Gastroesophageal sphincter (tissue), 4 donors: ENCODE measurements at places on chromosomes 5 and 9.

- no peak for ATAC-seq
Measured at GRCh38 chr5:149901511-149901910, 43.1 kb downstream of the PDE6A start.

- no peak for ATAC-seq
Measured at GRCh38 chr5:93294199-93294598, 286.8 kb downstream of the NR2F1-AS1 start.

- ATAC-seq: peak; percentile 76
Measured at GRCh38 chr5:95620030-95620869, at the start of gene GPR150. TSS of gene GPR150 (plus strand) at chr5:95620087. CDS start at chr5:95620276, 189 bp downstream.

GRCh38 chr5:62199792-62200716 lies 106.0 kb upstream of the KIF2A start:
- no peak for ATAC-seq

DNA sequence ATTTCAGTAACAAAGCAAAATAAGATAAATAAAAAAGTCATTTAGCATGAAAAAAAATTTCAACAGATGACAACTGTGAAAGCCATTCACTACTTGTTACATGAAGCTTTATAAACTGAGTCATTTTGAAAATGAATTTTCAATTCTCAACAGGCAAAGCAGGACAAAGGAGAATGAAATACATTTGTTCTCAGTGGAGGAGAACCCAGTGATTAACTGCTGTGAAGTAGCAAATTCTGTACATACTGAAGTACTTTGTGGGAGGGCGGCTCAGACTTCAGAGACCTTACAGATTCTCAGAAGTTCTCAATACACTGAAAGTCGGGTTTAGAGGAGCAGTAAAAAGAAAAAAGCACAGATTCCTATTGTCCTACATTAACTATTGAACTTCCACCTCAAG lies 21.7 kb downstream of the SKIC3 start:
- no peak for ATAC-seq

- no peak for ATAC-seq
Measured at GRCh38 chr5:145858959-145859358, 13.9 kb downstream of the GRXCR2 start.

DNA sequence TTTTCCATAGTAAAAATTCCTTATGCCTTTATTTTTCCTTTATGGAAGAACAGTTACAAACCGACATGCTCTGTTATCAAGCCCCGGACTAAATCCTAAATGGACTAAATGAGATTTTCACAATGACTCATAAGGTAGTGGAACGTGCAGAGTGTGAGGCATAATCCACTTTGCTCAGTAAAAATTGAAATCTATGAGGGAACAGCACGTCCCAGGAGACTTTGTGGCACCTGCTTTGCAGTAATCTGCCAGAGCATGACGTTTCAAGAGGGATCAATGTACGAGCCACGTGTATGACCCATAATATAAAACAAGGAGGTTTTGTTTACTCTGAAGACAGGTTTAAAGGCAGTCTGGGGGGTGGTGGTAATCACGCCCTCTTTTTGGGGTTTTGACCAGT lies 83.8 kb upstream of the GNA14 start:
- ATAC-seq: no peak

- ATAC-seq: no peak
Measured at GRCh38 chr5:127820910-127821553, 117.8 kb downstream of the CCDC192 start.

GRCh38 chr5:53422539-53422938 lies 57.9 kb upstream of the FST start:
- no peak for ATAC-seq

GRCh38 chr9:119074017-119074416 lies 295.2 kb downstream of the BRINP1 start:
- no peak for ATAC-seq

DNA sequence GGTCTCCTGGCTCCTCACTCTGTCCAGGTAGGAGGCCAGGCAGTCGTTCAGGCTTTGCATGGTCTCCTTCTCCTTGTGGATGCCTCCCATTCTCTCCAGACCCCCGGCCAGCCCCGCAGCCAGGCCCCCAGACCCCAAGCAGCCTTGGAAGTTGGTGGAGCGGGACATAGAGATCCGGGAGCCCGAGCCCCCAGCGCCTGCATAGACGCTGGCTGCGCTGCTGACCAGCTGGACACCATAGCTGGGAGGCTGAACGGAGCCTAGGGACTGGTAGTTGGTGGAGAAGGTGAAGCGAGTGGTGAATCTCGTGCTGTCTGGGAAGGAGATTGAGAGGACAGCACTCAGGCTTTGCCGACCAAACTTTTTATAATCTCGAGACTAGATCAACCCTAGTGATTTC lies 35.9 kb downstream of the FOXI1 start:
- ATAC-seq: no peak

DNA sequence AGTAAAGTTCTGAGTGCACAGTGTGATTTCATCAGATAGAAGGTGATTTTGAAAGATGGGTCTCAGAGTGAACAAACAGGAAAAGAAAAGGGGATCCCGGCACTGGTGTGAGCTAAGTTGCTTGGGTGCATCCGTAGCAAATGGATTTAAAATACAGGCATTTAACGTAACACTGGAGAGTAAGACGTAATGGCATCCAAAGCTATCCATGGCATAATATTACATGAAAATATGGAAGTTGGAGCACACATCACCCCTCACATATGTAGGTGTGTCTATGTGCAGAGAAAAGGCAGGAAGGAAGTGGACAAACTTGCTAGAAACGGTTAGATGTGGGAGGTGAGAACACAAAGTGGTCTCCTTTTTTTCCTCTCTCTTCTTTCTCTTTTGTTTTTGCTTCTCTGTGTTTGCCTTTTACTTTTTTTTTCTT lies 38.2 kb upstream of the SEMA4D start:
- no peak for ATAC-seq

- no peak for ATAC-seq
Measured at GRCh38 chr5:159422361-159422760, 92.1 kb upstream of the IL12B start.

- peak; percentile 68 for ATAC-seq
Measured at GRCh38 chr5:140175367-140176030, 511 bp downstream of the CYSTM1 start.

GRCh38 chr5:31811210-31811609 lies 172.3 kb downstream of the PDZD2 start:
- ATAC-seq: no peak

GRCh38 chr9:126719618-126720031 lies 85.2 kb upstream of the ZBTB43 start:
- peak; percentile 41 for ATAC-seq

GRCh38 chr5:177477701-177478477 lies 4.5 kb upstream of the DBN1 start:
- no peak for ATAC-seq

- no peak for ATAC-seq
Measured at GRCh38 chr9:83000765-83001164, 62.2 kb downstream of the RASEF start.

GRCh38 chr9:116849721-116850120 lies 162.6 kb downstream of the TRIM32 start:
- ATAC-seq: no peak

DNA sequence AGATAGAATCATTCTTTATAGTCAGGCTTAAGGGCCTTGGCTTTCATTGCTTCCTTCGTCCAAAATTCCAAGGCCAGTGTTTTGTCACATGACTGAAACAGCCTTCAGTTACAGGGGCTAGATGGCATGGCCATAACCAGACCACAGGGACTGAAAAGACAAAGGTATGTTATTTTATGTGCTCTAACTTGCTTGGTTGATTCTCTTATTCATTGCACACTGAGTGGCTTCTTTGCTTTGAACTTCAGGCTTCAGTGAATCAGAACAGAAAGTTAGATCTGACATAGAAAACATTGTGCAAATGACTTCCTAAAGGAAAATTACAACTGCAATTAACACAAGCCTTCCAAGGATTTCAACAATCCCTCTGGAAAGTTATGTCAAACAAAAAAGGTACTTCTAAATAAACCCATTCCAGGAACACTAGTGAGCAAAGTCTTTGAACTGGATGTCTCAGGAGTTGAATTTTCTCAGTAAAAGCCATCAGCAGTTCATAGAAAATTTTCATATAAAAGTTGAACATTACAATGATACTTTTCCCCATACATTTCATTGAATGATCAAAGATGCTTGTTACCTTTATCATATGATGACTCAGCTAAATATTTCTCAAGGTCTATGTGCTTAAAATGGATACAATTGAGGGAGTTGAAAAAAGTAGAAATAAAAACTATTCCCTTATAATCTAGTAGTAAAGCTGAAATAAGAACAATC lies 355.3 kb downstream of the TMEM232 start:
- no peak for ATAC-seq

DNA sequence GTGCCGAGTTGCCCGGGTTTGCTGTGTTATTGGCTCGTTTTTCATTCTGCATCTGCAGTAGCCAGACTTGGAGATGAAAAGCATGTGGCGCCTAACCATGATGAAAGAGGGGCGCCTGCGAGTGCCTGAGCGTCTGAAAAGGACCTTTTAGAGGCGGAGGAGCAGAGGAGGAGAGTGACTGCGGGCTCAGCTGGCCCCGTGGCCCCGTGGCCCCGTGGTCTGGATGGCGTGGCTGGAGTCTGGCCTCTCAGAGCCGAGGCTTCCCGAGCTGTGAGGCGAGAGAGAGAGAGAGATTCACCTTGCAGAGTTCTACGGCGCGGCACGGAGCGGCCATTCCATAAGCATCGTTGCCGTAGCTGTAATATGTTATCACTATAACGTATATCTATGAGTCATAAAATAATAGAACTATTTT lies 55.3 kb upstream of the RNU6ATAC start:
- no peak for ATAC-seq

DNA sequence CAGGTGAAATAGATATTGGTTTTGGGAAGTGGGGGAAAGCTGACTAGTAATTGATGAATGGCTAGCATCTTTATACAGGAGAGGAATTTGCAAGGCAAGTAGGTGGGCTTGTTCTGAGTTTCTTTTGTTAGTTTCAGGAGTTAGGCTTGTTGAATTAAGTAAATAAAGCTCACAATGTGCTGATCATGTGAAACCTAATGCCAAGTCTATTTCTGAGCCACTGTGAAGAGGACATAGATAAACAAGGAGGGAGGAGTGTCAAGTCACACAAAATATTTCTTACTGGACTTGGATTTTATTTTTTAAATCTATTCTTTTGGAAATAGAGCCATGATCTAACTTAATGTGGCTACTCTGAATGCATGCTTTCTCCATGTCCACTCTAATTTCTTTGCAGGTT lies 19.9 kb downstream of the GDA start:
- ATAC-seq: no peak

DNA sequence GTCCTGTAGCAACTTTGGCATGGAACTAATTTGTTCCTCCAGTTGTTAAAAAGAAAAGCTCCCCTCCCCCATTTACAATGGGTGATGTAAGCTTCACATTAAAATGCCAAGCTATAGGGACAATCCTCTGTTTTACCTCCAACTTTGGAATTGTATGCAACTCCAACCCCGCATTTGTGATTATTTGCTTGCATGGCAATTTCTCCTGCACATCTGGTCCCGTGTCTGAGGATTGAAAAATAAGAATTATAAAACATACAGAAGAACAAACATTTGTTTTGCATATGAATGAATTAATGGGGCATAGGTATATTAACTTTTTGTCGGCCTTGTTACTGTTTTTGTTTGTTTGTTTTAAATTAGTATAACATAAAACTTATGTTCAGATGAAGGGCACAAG lies 17.2 kb downstream of the PCSK1 start:
- ATAC-seq: no peak

DNA sequence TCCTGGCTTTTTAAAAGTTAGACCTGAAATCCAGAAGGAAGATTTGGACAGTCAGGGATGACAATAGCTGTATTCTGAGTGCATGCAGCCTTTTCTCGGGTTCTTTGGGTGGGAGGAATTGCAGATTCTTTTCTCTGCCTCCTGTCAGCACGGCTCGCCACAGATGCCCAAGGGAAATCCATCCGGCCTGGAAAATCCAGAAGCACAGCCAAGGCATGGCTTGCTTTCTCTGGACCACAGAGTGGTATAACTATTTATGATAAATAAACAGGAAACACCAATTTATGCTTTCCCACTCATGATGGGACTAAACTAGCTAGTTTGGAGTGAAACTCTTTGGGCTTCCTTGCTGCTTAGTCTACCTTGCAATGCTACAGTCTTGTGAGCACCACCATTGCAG lies 59.1 kb downstream of the C9orf152 start:
- no peak for ATAC-seq

GRCh38 chr9:106796771-106797170 lies 66.2 kb upstream of the ZNF462 start:
- ATAC-seq: no peak

GRCh38 chr5:75678155-75678554 lies 39.1 kb downstream of the POC5 start:
- no peak for ATAC-seq

- no peak for ATAC-seq
Measured at GRCh38 chr5:136209346-136209910, 16.5 kb upstream of the SMIM32 start.

GRCh38 chr9:129983891-129984290 lies 59.1 kb downstream of the FNBP1 start:
- ATAC-seq: peak; percentile 57

GRCh38 chr9:89388868-89389177 lies 70.5 kb downstream of the SECISBP2 start:
- ATAC-seq: no peak

- ATAC-seq: no peak
Measured at GRCh38 chr5:8585230-8586018, 716.5 kb downstream of the MTRR start.

DNA sequence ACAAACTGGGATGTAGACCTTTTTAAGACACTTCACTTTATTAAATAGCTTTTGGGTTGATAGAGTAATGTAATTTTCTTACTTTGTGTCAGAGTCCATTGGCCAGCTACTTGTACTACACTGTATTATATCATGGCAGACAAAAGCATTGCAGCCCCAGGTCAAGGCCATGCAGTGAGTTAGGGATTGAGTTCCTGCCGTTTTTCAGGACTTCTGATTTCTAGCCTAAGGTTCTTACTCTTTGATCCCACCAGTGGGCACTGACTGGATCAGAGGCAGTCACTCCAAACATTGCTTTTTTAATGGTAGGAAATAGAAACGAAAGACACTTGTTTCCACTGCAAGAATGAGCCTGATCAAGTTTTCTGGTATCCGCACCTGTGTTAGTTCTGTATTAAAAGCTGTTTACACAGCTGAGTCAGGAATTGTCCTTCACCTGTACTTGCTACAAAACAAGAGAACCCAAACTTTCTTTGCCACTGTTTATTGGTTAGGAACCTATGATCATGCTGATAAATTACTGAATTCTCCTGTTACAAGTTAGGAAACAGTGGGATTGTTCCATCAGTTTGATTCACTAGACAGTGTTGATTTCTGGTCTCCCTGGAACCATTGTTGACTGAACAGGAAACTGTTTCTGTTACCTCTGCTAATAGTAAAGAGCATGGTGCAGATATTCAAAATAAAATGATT lies 22.1 kb downstream of the LRRC70 start:
- ATAC-seq: no peak

- ATAC-seq: no peak
Measured at GRCh38 chr9:114775981-114776380, 29.9 kb downstream of the TNFSF15 start.

DNA sequence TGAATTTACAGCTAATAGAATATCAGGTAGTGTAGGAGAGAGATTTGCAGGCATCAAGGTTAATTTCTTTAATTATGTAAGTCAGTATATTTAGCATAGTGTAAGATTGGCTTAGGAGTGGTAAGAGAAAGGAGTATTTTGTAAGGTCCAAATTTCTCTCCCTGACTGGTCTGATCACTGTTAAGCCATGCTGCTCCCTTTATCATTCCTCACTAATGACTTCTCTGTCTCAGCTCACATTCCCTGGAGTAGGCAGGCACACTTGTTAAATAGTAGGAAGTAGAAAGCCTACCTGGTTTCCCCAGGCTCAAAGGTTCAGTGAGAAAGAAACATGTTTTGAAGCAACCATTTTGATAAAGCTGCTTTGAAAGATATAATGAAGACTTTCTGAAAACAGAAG lies 90.7 kb downstream of the SMIM15 start:
- ATAC-seq: no peak

GRCh38 chr5:83011985-83012384 lies 65.2 kb downstream of the TMEM167A start:
- no peak for ATAC-seq
